NCI-H1436 (cell line): ENCODE measurements at places on chromosomes 5 and 9.

- no peak for DNase-seq
Measured at GRCh38 chr9:68703672-68704071, 1.4 kb upstream of the PIP5K1B start.

DNA sequence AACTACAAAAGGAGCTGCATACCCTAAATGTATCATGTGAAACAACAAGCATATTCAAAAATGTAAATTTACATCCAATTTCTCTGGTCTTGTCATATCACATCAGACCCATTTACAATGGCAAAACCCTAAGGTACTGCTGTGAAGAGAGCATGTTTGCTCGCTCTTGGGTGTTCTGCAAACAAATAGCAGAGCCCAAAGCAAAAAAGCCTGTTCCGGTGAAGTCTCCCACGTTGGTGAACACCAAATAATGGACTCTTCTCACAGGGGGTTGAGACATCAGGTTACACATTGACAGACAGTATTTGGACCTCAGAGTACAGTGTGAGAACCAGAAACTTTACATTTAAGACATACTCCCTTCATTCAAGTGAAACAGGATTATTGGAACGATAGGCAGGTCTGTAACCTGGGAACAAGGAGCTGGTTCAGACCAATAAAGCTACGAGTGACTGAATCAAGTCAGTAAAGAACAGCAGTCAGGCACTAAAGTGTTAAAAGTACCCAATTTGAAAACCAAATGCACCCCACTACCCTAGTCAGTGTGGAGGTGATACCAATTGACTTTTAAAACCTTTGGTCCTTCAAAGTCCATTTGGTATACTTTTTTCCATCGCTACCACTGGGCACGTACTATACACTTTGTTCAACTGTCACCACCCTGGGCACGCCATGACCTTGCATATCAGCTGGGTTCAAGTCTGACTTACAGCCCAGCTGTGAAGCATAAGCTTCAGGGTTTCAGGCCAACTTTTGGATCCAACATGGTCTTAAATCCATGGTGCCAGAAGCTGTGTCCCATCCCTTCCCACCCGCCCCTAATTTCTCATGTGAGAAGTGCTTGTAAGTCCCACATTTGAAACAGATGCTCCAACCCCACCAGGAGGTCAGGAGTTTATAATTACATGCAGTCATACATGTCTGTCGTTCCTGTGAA lies 36.4 kb downstream of the ETF1 start:
- no peak for DNase-seq

DNA sequence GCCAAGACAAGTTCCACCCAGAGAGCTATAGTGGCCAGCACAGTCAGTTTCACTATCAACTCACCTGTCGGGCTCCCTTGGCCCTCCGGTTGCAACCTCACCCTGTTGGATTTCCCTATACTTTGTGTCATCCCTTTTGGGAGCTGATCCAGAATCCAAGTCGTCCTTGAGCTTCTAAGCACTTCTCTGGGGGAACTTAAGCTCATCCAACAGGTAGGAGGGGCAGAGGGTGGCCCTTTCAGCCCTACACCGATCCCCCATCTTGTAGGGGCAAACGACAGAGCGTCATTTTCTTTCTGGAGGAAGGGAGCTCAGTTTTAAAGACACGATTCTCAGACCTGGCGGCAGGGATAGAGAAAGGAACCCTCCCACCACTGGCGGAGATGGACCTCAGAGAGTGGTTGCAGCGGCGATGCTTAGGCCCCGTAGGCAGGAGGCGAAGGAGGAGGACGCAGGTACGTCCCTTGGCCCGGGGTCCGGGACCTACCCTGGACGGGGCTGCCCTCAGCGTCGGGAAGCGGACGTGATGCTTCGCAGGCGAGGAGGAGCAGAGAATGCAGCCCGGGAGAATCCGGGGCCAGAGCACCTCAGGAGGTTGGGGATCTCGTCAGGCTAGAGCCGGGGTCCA lies 519 bp downstream of the ZER1 start:
- no peak for DNase-seq

- no peak for DNase-seq
Measured at GRCh38 chr9:121996783-121997182, 96.3 kb downstream of the TTLL11 start.

- no peak for DNase-seq
Measured at GRCh38 chr5:82334856-82335255, 56.7 kb upstream of the RPS23 start.

DNA sequence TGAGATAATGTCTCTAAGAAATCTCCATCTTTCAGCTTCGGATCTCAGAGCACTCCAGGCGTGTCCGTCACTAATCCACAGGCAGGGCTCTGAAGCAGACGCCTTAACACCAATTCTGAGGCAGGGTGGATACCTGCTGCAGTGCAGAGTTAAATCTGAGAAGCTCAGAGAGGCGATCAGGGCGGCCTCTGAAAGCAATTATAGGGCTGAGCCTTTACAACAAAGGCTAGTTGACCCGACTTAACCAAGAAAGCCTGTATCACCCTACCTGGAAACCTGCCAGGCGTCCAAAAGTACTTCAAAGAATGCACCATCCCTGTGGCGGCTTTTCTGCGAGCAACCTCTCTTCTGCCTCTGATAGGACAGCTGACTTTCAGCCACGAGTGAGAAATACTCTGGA lies 134.8 kb upstream of the MSX2 start:
- DNase-seq: no peak

GRCh38 chr5:14009575-14009974 lies 65.1 kb upstream of the DNAH5 start:
- no peak for DNase-seq

DNA sequence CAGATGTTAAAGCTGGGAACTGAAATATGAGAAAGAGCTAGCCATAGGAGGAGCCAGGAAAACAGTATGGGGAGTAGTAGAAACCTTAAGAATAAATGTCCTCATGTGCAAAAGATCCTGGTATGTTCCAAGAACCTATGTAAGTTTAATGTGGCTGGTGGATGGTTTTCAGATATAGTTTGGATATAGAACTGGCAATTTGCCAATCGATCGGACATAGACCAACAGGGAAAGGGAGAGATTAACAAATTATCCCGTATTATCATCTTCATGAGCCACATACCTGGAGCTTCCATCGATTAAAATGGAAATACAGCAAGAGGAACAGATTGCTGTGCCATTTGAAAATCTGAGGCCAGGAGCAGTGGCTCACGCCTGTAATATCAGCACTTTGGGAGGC lies 388.7 kb downstream of the PRELID2 start:
- DNase-seq: no peak

DNA sequence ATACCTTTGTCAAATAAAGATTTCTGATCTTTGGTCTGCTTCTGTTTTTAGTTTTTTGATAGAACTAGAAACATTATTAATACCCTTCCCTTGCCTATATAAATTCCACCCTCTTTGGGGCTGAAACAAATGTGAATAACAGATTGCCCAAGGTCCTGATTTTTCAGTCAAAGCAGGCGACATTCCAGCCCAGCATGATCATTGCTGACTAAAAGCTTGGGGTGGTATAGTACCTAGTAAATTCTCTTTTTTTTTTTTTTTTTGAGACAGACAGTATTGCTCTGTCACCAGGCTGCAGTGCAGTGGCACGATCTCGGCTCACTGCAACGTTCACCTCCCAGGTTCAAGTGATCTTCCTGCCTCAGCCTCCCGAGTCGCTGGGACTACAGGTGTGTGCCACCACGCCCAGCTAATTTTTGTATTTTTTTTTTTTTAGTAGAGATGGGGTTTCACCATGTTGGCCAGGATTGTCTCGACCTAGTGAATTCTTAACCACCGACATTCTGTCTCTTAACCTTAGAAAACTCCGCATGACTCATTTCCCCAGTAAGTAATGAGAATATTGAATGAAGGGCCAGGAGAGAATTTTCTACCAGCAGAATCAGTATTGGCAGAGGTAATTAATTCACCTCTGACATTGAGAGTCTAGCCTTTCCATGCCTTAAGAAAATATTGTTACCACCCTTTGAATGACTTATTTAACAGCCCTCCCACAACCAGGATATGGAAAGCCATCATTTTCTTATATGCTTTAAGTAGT lies 226.4 kb downstream of the GNA14 start:
- DNase-seq: no peak

GRCh38 chr9:18604767-18605730 lies 131.1 kb downstream of the ADAMTSL1 start:
- DNase-seq: no peak

GRCh38 chr9:744790-745484 lies 96.6 kb upstream of the DMRT1 start:
- DNase-seq: no peak

DNA sequence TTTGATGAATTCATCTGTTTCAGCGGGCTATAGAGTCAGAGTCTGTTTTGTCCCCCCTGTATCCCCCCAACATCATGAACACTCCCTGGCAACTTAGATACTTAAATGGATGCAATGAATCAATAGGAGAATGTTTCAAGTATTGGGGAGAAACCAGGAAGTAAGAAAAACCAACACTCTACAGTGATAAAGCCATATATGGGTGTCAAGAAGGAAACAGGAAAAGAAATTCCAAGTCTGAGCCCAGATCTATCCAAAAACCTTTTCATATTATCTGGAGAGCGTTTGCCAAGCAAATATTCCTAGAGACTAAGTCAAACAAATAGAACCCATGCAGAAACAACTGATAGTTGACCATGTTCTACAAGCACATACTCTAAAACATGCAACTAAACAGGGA lies 2.3 kb upstream of the GNAQ start:
- no peak for DNase-seq

GRCh38 chr5:68215898-68216244 lies 315 bp downstream of the PIK3R1 start:
- no peak for DNase-seq

DNA sequence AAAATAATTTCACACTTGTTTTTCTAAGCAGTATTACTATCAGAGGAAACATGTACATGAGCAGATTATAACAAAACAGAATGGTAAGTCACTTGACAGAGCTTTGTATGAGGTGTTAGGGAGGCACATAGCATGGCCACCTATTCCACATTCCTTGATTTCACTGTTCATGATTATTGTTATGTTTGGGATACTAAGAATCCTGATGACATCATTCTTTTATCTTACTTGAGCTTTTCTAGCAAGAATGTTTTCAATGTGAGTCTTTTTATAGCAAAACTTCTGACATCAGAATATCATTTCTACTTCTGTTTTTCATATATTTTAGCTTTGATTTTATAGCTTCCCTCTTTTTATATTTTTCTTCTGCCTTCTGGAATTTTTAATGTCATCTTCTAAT lies 208.2 kb downstream of the DMRTA1 start:
- DNase-seq: no peak

GRCh38 chr5:150946351-150946905 lies 41.6 kb upstream of the ZNF300 start:
- no peak for DNase-seq

- no peak for DNase-seq
Measured at GRCh38 chr9:111622626-111623025, 8.5 kb upstream of the DNAJC25 start.

DNA sequence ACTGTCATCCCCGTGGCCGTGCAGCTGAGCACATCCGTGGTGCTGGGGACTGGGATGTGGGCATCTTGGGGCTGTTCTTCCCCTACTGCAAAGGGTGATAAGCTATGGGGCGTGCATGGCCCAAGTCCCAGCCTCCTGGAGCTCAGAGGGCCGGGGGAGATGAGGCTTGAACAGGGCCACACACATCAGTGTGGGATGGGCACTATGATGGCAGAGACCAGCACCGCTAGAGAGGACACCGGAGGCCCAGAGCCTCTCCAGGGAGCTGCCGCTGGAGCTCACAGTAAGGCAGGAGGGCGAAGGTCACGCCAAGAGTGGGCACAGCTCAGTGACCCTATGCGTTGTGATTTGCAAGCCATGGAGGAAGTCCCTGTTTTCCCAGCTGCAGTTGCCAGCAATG lies 63.5 kb downstream of the OLFM1 start:
- DNase-seq: no peak

DNA sequence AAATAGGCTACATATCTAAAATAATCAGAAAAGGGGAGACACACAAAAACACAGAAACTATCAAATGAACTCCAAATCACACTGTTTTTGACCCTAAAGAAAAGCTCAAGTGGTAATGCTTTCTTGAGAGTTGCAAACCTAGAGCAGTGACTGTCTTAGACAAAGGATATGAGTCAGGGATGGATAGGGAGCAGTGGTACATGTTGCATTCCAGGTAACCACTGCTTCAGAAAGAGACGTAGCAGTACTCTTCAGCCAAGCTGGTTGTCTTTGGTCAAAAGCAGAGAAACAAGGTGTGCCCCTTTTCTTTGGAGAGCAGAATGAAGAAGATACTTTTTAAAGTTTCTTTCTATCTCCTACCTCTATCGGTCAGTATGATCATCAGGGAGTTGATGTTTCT lies 1003.6 kb downstream of the CDH9 start:
- DNase-seq: no peak

- no peak for DNase-seq
Measured at GRCh38 chr5:124457901-124458300, 288.5 kb downstream of the ZNF608 start.
